ENCODE measurements at places on chromosomes 7 and 10.

GRCh38 chr7:86668315-86668714, 24.6 kb downstream of the GRM3 start:
- no peak for DNase-seq

DNA sequence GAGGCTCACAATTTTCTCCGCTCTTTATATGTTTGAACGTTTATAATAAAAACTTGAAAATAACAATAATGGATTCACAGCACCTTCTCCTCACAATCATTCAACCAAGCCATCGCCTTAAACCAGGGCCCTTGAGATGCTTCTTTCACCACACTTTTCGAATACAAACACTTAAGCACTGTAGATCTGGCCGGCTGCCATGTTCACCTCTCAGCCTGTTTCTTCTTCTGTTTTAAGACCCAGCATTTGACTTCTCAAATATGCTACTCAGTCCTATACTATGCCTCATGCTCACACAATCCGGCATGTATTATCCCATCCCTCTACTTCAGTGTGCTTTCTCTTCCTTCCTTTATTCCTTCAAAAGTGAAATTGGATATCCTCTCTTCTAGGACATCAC, 280.6 kb downstream of the TFEC start:
- DNase-seq = no peak

DNA sequence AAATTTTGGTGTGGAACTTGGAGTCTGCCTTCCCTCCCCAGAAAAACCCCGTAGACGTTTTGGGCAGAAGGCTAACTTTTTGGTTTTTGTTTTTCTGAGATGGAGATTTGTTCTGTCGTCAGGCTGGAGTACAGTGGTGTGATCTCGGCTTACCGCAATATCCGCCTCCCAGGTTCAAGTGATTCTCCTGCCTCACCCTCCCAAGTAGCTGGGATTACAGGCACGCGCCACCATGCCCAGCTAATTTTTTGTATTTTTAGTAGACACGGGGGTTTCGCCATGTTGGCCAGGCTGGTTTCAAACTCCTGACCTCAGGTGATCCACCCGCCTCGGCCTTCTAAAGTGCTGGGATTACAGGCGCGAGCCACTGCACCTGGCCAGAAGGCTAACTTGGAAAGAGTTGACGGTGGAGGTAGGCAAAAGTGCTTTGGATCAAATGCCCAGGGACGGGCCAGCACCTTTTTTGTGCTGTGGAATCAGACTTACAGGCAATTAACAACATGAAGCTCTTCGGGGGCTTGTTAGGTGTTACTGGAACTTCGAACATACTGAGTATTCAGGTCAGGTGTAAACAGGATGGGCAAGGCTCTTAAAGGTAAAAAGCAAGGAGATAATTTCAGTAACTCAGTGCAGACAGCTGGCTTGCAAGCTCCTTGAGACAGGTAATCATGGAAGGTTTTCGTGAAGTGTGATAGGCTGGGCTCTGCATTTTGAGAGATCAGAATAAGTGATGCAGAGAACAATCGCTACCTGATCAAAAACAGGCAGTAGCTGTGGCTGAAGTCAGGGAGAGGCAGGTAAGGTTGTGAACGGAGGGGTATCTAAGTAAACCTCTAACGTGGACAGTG, 1.8 kb downstream of the PPP1R35 start:
- no peak for DNase-seq

DNA sequence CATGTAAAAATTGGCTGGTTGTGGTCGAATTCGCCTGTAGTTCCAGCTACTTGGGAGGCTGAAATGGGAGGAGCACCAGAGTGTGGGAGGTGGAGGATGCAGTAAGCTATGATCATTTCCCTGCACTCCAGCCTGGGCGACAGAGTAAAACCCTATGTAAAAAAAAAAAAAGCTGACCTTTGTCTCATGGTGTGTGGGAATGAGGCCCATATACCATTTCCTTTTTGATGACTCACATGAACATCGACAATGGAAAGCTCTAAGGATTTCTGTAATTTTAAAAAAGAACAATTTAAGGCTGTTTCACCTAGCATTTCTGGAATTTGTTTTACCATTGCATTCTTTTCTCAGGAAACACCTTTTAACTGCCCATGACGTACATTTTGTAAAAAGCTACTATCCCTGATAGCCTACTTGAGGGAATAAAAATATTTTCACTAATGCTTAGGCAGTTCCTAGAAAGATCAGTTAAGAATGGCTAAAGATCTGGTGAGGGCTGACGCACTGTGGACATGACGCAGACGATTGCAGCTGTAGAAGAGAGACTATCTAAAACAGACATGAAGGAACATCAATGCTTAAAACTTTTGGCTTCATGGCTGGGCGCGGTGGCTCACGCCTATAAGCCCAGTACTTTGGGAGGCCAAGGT, 400.6 kb upstream of the IGFBP3 start:
- DNase-seq = no peak

- DNase-seq = no peak
Measured at GRCh38 chr10:49054753-49055152, 60.6 kb downstream of the VSTM4 start.

- DNase-seq = no peak
Measured at GRCh38 chr10:72821606-72822005, 71.9 kb upstream of the OIT3 start.

- DNase-seq = no peak
Measured at GRCh38 chr7:117143580-117143979, 179.3 kb downstream of the WNT2 start.

DNA sequence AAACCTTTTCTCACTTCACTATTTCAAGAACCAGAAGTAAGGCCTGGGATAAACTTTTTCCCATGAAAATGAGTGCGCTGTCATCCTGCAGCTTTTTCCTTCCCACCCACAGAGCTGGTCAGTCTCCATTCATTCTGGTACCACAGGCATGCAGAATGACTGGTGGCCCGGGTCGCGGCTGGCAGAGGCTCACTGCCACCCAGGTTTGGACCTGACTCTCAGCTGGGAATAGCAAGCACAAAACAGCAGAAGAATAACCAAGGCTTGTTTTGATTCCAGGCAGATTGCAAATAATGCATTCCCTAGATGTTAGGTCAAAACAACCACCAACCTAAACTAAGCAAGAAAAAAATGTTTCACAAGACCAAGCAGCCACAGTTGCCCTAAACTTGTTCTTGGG, 190.5 kb upstream of the NRP1 start:
- DNase-seq = no peak

DNA sequence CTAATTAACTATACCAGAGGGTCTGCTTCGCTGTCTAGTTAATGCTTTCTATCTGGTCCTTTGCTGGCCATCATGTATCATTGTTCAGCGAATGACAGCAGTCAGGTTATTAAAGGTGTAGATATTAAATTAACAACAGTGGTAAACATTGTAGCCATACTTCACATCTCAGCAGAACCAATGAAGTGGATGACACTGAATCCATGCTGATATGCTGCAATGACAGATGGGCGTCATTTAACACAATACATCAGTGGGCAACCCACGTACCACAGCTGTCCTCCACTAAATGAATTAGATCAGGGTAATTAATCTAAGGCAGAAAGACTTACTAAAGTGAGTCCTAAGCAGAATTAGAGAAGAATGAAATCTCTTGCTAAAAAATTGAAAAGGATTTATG, 767.2 kb downstream of the NXPH1 start:
- no peak for DNase-seq

GRCh38 chr7:96640054-96640453, 69.6 kb downstream of the SEM1 start:
- DNase-seq = no peak

DNA sequence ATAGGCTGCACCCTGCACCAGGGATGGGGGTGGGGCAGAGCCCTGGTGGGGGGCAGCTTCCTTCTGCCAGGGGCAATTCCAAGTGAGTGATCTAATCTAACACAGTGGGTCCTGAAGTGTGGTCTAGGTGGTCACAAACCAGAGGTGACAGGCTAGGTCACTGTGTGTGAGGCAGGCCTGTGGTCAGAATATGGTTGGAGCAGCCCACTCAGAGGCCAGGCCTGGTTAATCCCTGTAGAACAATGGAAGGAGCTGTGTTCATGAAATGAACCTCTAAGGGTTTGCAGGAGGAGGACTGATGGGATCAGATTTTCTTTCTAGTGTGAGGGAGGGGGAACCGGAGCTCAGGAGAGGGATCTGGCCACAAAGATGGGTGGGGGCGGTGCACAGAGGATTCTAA, 10.0 kb upstream of the TSPAN14 start:
- no peak for DNase-seq

- no peak for DNase-seq
Measured at GRCh38 chr10:91891125-91892001, 17.9 kb downstream of the FGFBP3 start.

DNA sequence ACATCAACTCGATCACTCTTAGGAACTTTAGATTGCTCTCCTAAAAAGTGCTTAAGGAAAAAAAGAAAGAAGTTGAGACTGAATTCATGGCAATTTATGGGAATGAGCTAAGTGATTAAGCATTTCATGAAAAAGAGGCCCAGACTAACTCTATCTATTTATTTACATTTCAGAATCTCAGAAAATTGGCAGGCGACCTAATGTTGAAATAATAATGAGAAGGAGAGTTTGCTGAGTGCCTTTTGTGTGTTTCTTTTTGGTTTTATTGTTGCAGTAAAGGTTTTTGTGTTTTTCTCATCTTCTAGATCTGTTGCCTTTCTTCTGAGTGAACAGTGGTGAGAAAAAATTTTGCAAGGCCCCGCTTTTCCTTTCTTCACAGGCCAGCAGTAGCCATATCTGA, 3.8 kb downstream of the GRK5 start:
- no peak for DNase-seq

GRCh38 chr7:42207420-42207819, 29.6 kb downstream of the GLI3 start:
- DNase-seq = no peak

DNA sequence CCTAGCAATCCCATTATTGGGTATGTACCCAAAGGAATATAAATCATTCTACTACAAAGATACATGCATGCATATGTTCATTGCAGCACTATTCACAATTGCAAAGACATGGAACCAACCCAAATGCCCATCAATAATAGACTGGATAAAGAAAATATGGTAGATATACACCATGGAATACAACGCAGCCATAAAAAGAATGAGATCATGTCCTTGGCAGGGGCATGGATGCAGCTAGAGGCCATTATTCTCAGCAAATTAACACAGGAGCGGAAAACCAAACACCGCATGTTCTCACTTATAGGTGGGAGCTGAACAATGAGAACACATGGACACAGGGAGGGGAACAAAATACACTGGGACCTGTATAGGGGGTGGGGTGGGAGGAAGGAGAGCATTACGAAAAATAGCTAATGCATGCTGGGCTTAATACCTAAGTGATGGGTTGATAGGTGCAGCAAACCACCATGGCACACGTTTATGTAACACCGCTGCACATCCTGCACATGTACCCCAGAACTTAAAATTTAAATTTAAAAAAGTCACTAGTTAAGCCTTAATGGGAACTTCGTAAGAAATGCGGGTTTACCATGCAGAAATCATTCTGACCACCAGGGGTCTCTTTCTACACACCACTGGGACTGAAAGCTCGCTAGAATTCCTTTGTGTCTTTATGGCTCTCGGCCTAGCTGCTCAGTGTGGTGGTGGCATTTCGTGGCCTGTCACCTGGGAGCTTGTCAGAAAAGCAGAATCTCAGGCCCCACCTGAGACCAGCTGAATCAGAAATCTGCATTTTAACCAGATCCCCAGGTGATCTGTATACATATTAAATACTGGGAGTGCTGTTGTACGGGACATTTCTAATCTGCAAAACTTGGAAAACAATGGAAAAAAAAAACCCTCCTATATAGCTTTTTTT, 9.5 kb downstream of the ANKRD1 start:
- DNase-seq = peak; percentile 90

DNA sequence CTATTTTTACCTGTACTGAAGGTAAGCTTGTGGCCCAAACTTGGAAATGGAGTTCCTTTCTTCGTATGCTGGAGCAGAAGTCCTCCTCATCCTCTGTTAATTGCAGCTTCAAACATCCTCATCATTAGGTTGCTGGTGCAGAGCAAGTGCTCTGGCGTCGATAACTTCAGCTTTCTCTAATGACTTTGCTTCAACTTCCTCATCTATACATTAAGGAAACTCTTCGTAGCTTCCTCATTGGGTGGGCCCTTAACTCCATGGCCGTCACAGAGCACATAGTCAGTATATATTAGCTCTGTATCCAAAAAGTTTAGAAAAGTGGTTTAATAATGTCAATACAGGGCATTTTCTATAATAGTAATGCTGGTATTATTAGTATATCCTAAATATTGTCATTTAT, 447.7 kb downstream of the SUGCT start:
- DNase-seq = no peak

All from pons (tissue), 1 donor.